ENCODE measurements at places on chromosomes 1 and 21.
A peak's percentile ranks its signal among the peaks of the same experiment; 100 is the strongest.

DNA sequence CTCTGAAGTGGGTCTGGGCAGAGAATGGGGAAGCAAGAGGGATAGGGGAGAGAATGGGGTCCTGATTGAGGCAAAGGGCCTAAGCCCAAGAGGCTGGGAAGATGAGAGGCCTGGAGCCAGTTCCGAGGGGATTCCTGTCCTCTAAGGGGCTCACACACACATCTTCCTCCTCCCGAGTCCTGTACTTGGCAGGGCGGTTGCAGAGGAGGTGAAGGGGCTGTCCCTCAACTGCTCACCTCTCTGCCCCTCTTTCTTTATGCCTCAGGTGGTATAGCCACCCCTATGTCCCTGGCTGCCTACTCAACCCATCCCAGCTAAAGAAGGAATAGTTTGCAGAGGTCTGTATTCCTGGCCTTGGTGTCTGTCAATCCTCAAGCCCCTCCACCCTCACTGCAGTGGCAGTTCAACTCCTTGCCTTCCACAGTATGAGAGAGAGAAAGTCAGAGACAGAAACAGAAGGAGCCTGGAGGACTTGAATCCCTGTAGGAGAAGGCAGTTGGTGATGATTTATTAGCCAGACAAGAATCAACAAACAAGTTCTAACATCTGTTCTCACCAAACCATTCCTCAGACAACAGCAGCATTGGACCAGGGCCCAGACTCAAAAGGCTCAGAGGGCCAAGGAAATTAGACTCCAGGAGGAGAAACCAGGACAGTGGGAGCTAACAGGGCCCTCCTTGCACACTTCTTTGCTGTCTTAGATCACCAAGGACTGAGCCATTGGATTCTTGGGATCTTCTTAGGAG lies 10.7 kb downstream of the SH2D2A start:
- no peak for DNase-seq

- DNase-seq: peak; percentile 87
Observed at GRCh38 chr1:8879922-8880676, 1.6 kb upstream of the ENO1 start.

DNA sequence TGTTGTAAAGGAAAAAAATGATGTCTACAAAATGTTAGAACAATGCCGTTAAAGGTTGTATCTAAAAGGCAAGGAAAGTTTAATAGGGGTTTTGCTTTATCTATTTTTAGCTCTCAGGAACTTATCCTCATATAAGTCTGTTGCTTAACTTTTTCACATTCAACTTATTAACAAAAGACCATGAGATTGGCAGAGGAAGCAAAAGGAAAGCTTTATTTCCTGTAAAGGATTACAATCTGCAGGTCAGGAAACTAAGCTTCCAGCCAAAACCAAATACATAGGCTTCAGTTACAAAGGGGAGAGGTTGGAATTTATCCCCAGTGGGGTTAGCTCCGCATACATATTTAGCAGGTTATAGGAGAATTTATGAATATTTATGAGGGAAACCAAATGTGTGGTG lies 58.7 kb upstream of the KIAA1614 start:
- no peak for DNase-seq

GRCh38 chr1:45355683-45356082 lies 15.4 kb upstream of the MUTYH start:
- no peak for DNase-seq

GRCh38 chr1:28240024-28240423 lies 4.1 kb downstream of the ATP5IF1 start:
- DNase-seq: no peak

DNA sequence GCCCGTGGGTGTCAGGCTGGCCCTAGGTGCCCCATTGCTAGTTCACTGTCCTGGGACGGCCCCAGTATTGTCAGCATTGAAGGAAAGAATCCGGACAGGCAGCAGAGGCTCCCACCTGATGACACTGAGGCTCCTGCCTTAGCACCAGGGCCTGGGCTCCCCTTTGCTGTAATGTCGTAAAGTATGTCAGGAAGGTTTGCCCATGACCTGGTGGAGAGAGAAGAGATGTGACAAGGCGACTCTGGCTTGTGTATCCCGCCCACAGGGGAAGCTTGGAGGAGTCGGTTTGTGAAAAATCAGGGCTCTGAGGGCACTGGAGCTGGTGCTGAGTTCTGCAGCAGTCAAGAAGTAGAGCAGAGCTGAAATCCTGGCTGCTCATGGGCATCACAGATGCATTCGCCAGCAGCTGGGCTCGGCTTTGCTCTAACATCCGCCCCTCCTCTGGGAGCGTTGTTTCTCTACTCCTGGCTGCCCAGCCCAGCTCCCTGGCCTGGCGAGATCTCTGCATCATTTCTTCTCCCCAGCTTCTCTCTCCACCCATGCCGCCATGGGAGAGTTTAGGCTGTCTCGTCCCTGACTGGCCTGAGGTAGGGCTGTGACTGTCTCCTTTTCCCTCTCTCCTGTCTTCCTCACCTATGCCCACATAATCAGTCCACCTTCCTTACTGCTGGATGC lies 74.1 kb downstream of the ADARB1 start:
- no peak for DNase-seq

DNA sequence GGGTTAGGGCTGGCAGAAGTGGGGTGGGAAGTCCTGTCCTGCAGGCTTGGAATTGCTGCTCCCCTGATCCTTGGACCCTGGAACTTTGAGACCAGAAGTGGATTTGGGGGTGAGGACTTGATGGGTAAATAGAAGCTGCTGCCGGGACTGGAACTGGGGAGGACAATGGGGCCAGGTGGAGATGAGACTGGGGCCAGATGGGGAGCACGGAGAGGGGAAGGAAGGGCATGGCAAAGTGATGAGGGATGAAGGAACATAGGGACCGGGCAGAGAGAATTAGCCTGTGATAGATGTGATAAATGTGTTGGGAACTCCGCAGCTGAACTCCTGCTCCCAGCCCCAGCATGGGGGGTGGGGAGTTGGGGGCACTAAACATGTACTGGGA lies 637 bp downstream of the NHLH1 start:
- DNase-seq: no peak

DNA sequence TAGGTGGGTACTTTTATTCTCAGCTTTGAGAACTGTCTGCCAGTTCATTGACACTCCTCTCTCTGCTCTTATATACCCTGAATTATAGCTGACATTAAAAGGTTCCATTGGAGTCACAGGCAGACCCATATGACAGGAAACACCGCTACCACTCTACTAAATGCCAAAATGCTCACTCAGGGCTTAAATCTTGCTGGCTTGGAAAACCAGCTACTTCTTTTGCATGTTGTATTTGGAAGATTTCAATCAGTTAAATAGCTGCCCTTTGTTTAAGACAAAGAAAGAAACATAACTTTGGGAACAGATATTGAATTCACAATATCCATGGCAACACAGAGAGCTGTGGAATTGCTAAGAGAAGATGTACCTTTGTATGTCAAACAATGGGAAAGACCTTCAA lies 876.5 kb downstream of the USP25 start:
- DNase-seq: no peak

- no peak for DNase-seq
Observed at GRCh38 chr1:23645338-23645737, 46.3 kb upstream of the RPL11 start.

DNA sequence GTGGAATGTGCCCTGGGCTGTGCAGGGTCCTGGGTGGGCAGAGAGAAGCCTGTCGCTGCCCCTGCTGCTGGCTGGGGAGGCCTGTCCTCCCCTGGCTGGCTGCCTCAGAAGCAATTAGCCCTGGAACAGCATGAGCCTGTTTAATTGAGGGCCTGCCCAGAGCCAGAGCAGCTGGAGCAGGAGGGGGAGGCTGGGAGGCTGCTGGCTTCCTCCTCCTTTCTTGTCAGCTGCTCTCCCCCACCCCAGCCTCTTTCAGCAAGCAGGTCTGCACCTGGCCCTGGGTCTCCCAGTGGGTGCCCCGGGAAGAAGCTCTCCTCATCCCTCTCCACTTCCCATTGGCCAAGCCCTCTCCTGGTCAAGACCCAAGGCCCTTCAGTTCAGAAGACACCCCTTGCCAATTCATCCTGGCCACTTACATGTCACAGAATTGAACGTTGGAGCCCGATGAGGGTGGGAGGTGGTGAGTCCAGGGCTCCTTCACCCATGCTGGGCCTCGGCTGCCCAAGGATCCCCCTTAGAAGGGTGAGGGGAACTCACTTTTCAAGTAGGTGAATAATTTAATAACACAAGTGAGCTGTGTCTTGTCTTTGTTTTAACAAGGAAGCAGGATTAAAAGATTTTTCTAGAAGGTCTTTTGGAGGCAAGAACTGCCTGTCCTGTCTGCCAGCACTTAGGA lies 13.2 kb downstream of the AMPD2 start:
- DNase-seq: no peak

- no peak for DNase-seq
Observed at GRCh38 chr1:56953386-56953785, 12.4 kb downstream of the C8B start.

DNA sequence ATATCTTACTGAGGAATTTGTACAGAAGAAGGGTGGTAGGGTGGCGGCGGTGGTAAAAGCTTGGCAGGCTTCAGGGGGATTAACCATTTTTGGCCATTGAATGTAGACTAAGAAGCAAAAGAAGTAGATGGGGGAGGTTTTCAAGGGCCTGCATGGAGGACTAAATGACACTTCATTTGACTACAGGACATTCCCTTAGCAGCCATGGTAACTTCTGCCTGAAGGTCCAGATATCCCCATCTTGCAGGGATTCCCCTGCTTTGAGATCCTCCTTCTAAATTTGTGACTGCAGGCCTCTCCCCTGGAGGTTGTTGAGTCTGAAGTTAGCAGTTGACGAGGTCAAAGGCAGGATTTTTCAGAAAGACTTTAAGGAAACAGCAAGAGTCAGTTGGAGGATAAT lies 4.8 kb downstream of the VASH2 start:
- no peak for DNase-seq

DNA sequence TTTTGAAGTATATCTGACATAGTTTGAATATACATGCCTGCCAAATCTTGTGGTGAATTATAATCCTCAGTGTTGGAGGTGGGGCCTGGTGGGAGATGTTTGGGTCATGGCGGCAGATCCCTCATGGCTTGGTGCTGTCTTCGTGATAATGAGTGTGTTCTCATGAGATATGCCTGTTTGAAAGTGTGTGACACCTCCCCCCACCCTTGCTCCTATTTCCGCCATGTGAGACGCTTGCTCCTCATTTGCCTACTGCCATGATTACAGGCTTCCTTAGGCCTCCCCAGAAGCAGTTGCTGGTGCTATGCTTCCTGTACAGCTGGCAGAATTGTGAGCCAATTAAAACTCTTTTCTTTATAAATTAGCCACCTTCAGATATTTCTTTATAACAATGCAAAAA lies 436.6 kb upstream of the BEND5 start:
- DNase-seq: no peak

- no peak for DNase-seq
Observed at GRCh38 chr1:85962457-85962856, 194.1 kb downstream of the COL24A1 start.

- no peak for DNase-seq
Observed at GRCh38 chr1:151144474-151145303, 1.7 kb downstream of the SEMA6C start.

DNA sequence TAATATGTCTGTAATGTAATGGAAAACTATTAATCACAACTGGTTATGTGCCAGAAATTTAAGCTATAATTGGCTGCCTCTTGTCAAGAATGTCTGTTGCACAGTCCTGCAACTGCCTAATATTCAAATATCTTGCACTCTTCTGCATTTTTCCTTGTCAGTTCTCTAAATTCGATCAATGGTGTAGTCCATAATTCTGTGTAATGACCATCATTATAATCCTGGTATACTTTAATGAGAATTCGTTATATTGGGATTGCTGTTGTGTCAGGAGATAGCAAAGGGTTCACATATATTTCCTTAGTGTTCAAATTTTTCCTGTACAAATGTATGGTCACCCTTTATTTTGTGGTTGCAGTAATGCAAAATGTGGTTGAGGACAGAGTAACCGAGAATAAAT lies 4.8 kb downstream of the NTNG1 start:
- no peak for DNase-seq

- DNase-seq: no peak
Observed at GRCh38 chr1:14678011-14678638, 79.6 kb downstream of the KAZN start.

GRCh38 chr1:91046766-91047165 lies 24.9 kb upstream of the ZNF644 start:
- no peak for DNase-seq

GRCh38 chr1:210374600-210374953 lies 45.9 kb downstream of the HHAT start:
- no peak for DNase-seq

DNA sequence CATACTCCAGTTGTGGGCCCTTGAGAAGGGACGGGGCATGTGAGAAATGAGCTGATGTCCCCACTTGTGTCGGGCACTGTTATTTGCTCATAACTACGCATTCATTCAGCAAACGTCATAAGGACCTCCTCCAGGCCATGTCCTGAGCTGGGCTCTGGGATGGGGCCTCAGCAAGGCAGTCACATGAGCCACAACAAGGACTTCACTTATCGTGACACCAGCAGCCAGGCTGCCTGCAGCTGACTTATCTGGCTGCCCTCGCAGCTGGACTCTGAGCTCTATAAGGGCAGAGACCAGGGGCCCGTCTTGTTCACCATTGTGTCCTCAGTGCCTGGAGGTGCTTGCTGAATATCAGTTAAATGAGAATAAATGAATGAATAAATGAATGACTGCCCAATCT lies 37.5 kb upstream of the GRIK3 start:
- DNase-seq: no peak

DNA sequence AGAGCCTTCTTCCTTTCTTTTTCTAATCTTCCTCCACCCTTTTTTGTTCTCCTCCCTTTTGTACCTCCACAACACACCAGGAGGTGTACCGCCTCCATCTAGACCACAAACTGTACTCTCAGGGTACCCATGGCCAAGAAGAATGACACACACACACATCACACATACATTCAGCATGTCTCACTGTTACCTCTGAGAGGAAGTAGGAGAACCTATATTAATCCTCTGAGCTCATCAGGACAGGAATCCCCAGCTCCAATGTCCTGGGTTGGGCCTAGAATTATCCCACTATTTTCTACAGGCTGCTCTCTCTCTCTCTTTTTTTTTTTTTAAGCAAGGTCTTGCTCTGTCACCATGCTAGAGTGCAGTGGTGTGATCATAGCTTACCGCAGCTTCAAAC lies 36.7 kb downstream of the ATP2B4 start:
- peak; percentile 100 for DNase-seq

GRCh38 chr1:238562341-238562740 lies 671.6 kb upstream of the ZP4 start:
- no peak for DNase-seq

DNA sequence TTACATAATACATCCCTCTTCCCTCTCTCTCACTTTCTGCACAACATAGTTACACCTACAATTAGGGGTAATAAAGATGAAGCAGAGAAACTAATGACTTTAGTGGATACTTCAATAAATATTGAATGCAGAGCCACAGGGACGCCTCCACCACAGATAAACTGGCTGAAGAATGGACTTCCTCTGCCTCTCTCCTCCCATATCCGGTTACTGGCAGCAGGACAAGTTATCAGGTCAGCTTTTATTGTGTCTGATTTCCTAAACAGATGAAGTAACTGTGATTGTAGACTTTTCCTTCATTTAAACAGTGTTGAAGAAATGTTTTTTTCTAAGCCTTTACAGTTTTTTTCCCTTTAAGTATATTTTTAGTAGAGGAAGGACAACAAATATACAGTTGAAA lies 281.6 kb downstream of the TPR start:
- no peak for DNase-seq
